ENCODE measurements at places on chromosomes 1 and 21. TPM values are rescaled to one million over a fixed set of nuclear protein-coding genes. Genes with fewer than 3 reads are reported as not detected.

DNA sequence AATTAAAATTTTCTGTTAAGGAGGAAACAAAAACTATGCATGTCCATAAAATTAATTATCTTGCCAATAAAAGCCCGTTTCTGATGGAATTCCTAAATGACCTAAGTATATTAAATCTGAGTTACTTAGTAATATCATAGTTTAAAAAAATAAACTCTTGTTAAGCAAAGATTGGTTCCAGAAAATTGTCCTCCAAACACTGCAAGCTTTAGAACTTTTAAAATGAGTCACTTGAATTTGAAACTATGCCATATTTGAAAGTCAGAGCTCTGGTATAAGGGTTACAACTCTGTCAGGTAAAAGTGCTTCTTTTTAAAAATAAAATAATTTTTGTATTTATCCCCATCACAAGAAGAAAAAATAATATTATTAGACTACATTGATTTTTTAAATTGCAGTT, 409.5 kb downstream of the PLPP3 start:
- no peak for DNase-seq

GRCh38 chr1:18552631-18553030, 71.9 kb downstream of the KLHDC7A start:
- DNase-seq: no peak

GRCh38 chr21:17903029-17903806, 84.1 kb upstream of the C21orf91 start:
- no peak for DNase-seq

DNA sequence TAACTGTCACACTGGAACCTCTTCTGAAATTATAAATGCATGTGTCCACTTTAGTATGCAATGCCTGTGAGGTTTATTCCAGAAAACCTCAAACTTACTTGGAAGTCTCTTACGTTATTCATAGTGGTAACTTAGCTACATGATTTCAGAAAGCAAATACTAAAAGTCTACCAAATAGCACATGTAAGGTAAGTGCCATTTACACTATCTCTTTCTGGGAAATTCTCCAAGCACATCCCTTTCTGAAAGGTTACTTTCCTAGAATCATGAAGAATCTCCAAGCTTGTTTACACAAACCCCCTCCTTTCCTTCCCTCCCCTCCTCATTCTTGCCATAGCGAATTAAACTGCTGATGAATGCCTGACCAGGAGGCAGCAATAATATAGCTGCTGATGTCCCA, 42.5 kb downstream of the RAB3GAP2 start:
- DNase-seq: no peak

DNA sequence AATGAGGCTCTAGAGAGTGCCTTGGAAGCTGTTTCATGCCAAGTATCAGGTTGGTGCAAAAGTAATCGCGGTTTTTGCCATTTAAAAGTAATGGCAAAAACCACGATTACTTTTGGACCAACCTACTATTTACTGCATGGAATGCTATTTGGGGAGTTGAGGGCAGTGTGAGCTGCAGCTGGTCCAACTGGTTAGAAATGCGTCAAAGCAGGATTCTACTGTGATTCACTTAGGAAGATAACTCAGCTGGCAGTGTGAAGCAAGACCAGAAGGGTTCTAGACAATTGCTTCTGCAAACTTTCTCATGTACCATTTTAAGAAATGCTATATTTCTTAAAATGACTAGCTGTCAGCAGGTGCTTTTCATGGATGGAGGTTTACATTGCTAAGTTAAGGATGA, 21.2 kb upstream of the PLA2G2C start:
- DNase-seq: no peak

GRCh38 chr1:100053727-100054126, 79.0 kb downstream of the SASS6 start:
- DNase-seq: no peak

DNA sequence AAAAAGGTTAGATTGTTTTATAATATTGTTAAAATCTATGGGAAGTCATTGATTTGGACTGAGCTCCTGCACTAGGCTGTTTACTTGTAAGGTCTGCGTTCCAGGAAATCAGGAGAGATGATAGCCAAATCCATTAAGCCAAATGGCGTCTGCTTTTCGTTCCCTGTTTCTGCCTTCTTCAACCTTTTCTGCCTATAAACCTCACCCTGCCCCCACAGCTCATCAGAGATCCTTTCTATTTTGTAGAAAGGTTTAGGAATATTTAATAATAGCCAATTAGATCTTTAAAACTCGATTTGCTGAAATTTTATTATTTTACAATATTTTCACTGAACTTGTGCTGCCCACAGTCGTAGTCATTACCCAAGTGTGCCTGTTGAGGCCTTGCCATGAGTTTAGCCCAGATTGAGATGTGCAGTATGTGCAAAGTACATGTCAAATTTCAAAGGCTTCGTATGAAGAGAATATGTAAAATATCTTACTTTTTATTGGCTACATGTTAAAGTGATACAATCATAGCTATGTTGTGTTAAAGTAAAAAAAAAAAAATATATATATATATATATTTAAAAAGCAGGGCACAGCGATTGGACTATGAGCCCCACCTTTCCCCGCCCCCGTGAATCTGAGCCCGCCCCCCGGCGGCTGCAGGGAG, 444 bp upstream of the IARS2 start:
- no peak for DNase-seq

- no peak for DNase-seq
Measured at GRCh38 chr1:3533067-3534048, 78.0 kb downstream of the MEGF6 start.

DNA sequence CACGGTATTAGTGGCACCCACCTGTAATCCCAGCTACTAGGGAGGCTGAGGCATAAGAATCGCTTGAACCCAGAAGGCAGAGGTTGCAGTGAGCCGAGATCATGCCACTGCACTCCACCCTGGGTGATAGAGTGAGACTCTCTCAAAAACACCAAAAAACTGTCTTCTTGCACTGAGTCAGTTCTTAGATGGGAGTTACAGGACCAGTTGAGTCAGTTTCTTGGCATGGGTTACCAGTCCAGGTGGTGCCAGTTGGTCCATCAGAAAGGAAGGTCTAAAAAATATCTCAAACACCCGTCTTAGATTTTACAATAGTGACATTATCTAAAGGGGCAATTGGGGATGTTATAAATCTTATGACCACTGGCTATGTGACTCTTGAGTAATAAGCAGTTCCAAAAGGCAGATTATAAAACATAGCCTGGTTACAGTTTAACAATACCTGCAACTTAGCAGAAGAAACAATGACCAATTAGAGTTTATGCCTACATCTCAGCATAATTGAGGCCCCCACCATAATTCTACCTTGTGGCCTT, 206.9 kb upstream of the FGGY start:
- DNase-seq: no peak

GRCh38 chr1:13701271-13701640, 1.3 kb downstream of the PRDM2 start:
- no peak for DNase-seq

DNA sequence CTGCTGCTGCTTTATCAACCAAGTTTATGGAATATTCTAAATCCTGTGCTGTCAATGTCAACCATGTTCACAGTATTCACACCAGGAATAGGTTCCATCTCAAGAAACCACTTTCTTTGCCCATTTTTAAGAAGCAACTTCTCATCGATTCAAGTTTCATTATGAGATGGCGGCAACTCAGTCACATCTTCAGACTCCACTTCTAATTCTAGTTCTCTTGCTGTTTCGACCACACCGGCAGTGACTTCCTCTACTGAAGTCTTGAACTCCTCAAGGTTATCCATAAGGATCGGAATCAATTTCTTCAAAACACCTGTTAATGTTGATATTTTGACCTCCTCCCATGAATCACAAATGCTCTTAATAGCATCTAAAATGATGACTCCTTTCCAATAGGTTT, 39.7 kb upstream of the IFNLR1 start:
- no peak for DNase-seq

DNA sequence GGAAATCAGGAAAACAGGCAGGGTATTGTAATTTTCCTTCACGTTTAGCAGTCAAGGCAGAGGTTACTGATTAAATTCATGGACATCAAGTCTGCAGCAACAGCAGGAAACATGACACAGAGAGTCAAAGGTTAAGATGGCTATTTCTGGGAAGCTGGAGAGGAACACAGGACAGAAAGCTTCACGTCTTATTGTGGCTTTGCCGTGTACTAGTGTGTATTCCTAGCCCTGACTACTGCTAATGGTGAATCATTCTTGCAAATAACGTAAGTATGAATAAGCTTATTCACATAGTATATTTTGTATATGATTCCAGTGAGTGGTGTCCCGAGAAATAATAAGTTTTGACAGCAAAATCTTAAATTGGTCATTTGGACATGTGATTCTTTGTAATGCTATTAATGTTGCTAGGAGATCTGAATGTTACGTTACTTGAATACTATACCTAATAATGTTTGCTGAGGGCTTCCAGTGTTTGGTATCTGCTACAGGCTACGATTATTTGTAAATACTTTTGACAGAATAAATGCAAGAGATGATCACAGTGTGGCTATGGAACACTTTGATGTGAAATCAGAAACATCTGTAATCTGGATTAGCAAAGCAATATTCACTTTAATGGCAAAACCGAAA, 77.4 kb downstream of the DISP1 start:
- DNase-seq: no peak

DNA sequence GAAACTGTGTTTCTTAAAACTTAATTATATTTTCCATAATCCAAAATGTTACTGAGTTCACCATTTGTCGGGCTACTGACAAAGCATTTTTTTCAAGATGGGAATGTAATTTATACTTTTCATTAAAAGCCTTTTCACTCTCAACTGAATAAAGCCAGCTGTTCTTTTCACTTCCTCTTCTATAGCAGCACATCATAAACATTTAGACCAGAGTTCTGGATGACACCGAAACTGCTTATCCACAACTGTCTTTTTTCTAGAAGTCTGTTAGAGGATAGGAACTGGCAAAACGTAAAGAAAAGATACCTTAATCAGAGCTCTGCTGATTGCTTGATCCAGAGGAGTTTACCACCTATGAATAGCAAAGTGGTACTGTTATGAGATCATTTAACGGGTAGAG, 594.7 kb downstream of the ADGRL2 start:
- no peak for DNase-seq

DNA sequence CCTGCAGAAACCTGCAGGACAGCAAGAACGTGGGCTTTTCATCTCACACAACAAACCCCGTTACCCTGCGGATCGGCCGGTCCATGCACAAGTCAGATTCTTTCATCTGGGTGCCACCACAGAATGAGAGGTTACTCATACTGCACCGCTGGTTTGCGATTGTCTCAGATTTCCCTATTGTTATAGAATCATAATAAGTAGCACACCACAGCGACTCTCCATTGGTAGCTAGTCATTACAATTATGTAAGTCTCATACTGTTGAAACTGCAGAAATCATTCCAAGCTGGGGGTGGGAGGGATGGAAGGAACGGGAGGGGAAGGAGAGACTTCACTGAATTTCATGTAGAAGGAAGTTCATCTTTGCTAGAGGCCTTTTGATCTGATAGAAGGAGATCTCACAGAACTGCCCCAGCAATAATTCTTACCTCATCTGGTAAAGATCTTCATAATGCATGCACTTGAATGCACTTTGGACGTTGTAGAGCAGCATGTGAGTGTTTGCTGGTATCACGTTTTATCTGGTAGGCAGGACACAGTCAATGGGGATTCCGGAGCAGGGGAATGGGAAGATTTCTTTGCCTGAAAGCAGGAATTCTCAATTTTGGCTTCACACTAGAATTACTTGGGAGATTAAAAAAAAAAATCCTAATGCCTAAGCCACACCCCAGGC, 221.1 kb downstream of the KIF26B start:
- no peak for DNase-seq

DNA sequence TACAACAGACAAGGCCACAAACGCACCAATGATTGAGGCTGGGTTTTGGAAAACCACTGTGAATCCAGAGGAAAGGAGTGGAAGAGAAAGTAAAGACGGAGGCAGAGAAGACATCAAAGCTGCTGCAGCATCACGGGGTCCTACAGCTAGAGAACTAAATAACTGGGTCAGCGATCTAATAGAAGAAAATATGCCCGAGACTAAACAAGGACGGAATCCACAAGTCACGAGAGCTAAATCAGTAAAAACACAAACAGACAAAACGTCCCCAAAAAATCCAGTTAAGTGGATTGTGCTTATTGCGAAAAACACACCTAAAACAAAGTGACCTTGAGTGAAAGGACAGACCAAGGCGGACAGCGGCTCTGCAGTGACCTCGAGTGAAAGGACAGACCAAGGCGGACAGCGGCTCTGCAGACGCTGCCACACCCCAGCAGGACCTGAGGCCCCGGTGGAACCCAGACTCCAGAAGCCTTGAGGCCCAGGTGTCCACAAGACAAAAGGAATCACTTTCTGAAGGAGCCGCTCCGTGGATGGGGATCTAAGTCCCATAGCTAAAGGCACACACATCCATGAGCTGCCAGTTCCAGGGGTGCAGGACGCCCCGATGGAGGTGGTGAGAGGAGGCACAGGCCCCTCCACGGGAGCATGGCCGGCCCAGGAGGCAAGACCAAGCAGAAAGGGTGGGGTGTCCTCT, 6.0 kb downstream of the FTCD start:
- DNase-seq: no peak

The KPRP gene
- total RNA-seq: 136 TPM

The MIXL1 gene
- not detected for total RNA-seq

The GPR3 gene
- 0.36 TPM for total RNA-seq

The CFHR1 gene
- total RNA-seq: 1.8 TPM

The ADCY10 gene
- total RNA-seq: not detected

The SH2D5 gene
- 1.2 TPM for total RNA-seq

Data from suprapubic skin (tissue), 4 donors.